ENCODE measurements at places on chromosomes 2 and 18.

DNA sequence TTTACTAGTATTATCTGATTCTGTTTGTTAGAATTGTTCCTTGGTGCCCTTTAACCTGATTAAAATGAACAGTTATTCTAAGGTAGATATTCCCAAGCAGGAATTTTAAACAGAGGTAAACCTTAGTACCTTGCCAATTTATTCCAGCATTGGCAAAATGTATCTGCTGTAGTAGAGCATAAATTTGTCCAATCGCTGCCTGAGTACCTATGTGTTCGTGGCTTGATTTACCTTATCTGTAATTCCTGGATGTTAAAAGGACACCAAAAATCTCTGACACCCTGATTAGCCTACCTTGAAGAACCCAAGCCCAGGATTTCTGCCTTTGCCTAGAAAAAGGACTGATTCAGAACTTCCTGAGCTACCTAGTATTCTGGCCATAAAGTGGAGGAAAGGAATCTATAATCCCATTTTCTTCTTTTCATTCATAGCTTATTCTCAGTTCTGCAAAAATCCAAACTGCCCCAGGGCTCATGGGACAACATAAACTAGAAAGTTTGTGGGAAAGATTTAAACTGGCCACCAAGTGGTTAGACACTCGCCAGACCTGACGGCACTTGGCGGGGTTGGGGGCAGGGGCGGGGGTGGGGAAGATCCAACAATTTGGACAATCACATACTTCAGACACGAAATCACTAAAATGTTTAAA is 16.2 kb upstream of the ZCCHC2 start:
- no peak for DNase-seq

DNA sequence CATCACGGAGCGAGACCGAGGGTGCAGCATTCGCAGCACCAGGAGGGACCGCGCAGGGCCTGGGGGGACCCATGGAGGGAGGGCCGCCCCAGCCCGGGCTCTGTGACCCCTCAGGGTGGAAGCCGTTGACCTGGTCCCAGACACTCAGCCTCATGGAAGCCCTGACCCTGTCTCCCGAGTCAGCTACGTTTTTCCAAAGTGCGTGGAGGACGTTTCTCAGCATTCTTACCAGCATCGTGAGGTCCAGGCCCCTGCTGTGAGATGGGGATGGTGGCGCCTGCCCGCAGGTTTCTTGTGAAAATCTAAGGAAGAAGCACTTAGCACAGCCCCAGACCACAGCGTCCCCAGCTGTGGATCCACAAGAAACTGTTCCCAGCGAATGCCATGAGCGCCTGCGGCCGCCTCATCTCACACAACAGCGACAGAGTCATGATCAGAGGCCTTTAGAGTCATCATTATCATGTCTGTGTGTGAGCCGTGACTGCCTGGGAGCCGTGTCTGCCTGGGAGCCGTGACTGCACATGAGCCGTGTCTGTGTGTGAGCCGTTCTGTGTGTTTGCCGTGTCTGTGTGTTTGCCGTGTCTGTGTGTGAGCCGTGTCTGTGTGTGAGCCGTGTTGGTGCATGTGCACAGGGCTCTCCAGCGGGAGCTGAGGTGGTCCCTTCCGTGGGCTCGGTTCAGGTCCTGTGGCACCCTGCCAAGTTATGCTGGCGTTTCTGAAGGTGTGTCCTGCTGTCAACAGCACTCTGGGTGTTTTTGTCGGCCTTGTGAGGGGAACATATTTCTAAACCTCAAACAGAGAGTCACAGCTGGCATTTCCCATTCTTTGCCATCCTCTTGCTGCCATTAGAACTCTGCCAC is 49.2 kb upstream of the KCNG2 start:
- DNase-seq: no peak

- peak; percentile 66 for DNase-seq
Measured at GRCh38 chr2:71934595-71935261, 212.9 kb downstream of the CYP26B1 start.

GRCh38 chr2:199316851-199317250 is 140.9 kb downstream of the SATB2 start:
- DNase-seq: no peak

GRCh38 chr2:62277688-62278087 is 81.8 kb downstream of the B3GNT2 start:
- no peak for DNase-seq

All from fibroblast of skin of right biceps (primary cell).